Panc1 (cell line): ENCODE measurements at places on chromosomes 6 and 20. TPM values are rescaled to one million over a fixed set of nuclear protein-coding genes. Genes with fewer than 3 reads are reported as not detected.

Gene CTAGE9
- 0.15 TPM for total RNA-seq

- peaks cover 12% of the 10 kb centered on the region for H3K4me1 ChIP-seq
- H3K36me3 ChIP-seq, result peaks cover 48% of the 10 kb centered on the region
- DNase-seq, result peak; percentile 89
- no peak overlapping the region for H3K27ac ChIP-seq
- no peaks in the 10 kb centered on the region for H3K27me3 ChIP-seq
These were observed 114.3 kb downstream of the DST start for GRCh38 chr6:56528412-56528841.

- H3K4me3 ChIP-seq, result no peak overlapping the region
- no peak for DNase-seq
- H3K36me3 ChIP-seq, result no peaks in the 10 kb centered on the region
- no peak overlapping the region for H3K27ac ChIP-seq
These were observed 611.7 kb downstream of the UTRN start for GRCh38 chr6:144896871-144897270.

Gene HLA-DQA2
- total RNA-seq, result not detected

DNA sequence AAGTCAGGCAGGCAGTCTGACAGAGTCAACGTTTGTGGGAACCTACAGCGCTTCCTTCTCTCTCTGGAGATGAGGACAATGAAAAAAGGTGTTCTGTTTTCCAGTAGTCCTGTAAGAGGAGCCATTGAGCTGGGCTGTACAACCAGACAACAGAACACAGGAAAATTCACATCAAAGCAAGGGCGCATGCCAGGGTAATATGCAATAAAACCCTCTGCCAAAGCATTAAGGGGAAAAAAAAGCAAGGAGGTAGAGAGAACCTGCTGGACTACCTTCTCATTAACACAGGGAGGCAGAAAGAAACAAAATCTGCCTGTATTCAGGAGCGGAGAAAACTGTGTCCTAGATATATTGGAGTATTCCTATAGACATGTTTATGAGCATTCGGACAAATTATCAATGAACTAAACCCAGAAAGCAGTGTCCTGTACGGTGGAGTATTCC is 1.3 kb downstream of the RNF24 start:
- DNase-seq, result peak; percentile 61
- peaks cover 5% of the 10 kb centered on the region for H3K4me1 ChIP-seq
- peak overlapping the region; percentile 76 for H3K4me3 ChIP-seq
- no peaks in the 10 kb centered on the region for H3K27me3 ChIP-seq

- no peak for DNase-seq
- H3K4me1 ChIP-seq, result no peaks in the 10 kb centered on the region
- no peak overlapping the region for H3K27ac ChIP-seq
- H3K36me3 ChIP-seq, result no peaks in the 10 kb centered on the region
These were observed 455.1 kb downstream of the ADGRB3 start for GRCh38 chr6:69090132-69090531.

Gene CLVS2
- total RNA-seq, result 1.1 TPM

GRCh38 chr6:36858407-36858981 is 16.1 kb downstream of the PPIL1 start:
- H3K36me3 ChIP-seq, result peaks cover 11% of the 10 kb centered on the region
- H3K27me3 ChIP-seq, result no peaks in the 10 kb centered on the region
- H3K4me3 ChIP-seq, result no peak overlapping the region

- no peak overlapping the region for H3K4me3 ChIP-seq
- H3K27ac ChIP-seq, result no peak overlapping the region
- no peak for DNase-seq
- H3K4me1 ChIP-seq, result no peaks in the 10 kb centered on the region
- no peaks in the 10 kb centered on the region for H3K36me3 ChIP-seq
These were observed 34.5 kb upstream of the PAX1 start for GRCh38 chr20:21670981-21671380.

DNA sequence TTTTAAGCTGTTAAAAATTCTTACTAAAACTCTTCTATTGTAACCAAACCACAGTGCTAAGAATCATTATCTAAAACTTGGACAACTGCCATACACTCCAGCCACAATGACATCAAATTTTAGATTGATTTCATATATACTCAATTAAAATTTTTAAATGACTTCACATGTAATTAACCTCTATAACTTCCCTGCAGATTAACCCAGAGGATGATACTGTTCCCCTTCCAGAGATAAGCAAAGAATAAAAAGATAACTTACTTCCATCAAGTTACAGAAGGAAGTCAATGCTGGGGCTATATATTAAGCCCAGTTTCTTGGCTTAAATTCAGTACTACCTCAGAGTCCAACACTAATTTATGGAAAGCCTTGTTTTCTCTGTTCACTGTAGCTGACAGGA is 71.3 kb downstream of the ARHGAP18 start:
- no peak overlapping the region for H3K4me3 ChIP-seq
- H3K27ac ChIP-seq, result no peak overlapping the region
- no peaks in the 10 kb centered on the region for H3K27me3 ChIP-seq
- no peaks in the 10 kb centered on the region for H3K36me3 ChIP-seq
- H3K4me1 ChIP-seq, result no peaks in the 10 kb centered on the region
- no peak for DNase-seq

- no peak overlapping the region for H3K27ac ChIP-seq
- H3K4me3 ChIP-seq, result no peak overlapping the region
- H3K27me3 ChIP-seq, result no peaks in the 10 kb centered on the region
- no peaks in the 10 kb centered on the region for H3K36me3 ChIP-seq
These were observed 203.1 kb downstream of the JARID2 start for GRCh38 chr6:15449011-15449410.
